Foreskin keratinocyte (primary cell): ENCODE measurements at places on chromosomes 2 and 18.

GRCh38 chr2:235352541-235352940 lies 141.3 kb upstream of the AGAP1 start:
- no peak for DNase-seq

GRCh38 chr2:9256570-9257043 lies 50.0 kb downstream of the ASAP2 start:
- no peak for DNase-seq

GRCh38 chr2:58866946-58867345 lies 625.8 kb upstream of the FANCL start:
- no peak for DNase-seq

DNA sequence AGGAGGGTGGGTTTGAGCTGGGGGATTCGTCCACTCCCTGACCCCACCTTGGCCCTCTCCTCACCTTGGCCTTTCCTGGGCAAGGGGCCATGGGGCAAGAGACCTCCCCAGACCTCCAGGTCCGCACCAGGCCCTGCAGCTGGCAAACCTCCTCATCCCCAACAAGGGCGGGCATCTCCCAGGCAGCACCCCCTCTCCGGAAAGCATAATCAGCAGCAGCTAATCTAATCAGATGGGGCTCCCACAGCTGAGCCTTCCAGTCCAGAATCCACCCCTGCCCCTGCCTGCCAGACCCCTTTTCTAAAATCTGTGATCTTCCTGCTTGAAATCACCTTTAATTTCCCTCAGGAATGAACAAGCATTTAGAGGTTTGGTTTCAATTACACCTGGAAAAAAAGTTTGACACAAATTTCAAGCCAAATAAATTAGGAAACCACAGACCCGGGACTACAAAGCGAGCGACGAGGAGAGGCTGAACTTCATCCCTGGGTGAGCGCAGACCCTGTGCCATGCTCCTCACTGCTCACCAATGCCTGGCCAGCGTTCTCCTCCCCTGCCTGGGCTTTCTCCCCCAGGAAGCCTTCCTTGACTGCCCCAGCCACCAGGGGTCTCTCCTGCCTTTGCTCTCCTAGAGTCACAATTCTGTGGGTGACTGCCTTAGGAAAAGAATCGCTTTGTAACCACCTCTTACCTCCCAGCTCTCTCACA lies 143.0 kb upstream of the MYCN start:
- DNase-seq = no peak

- no peak for DNase-seq
Observed at GRCh38 chr2:150413366-150413765, 74.1 kb downstream of the RND3 start.

DNA sequence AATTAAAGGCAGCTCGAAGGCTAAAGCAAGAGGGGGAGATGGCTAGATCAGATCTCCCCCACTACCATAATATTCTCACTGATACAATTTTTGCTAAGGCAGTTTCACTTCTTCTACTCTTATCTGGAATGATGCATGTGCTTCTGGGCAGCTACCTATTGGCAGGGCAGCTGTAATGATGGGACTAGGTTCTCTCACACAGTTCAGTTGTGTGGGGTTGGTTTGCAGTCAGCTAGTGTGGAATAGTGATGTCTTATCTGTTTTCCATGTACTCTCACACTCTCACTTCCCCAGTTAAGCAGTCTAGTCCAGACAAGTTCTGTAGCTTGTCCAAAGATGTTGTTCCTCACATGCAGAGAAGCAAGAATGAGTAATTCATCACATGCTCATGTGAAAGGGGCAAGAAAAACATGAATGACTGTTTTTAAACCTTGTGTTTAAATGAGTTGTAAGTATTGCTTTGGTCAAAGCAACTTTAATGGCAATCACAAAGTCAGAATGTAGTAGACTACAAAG lies 836.1 kb downstream of the CBLN2 start:
- peak; percentile 73 for DNase-seq
